ENCODE measurements at places on chromosomes 5 and 9.
A peak's percentile ranks its signal among the peaks of the same experiment; 100 is the strongest.

DNA sequence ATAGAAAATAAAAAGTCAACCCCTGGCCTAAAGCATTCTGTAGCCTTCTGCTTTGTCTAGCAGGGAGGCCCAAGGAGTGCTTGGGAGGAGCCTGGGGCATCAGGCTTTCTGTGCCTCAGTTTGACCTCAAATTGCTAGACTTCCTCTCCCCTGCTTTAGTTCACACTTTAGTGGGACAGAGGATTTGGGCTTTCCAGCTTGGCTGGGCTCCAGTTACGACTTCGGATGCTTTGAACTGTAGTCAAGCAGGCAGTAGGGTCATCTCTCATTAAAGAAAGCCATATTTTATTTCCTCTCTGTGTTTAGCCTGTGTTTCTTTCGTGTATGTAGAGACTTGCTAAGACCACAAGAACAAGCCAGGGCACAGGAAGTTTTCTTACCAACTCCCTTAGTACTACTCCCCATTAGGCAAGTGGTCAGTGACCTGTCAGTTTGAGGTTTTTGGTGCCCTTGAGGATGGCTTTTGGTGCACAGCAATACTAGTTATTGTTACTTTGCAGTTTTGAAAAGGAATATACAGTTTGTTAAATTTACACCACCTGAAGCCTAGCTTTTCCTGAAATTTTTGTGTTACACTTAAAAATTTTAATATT is 334.7 kb downstream of the NDUFS4 start:
- DNase-seq = no peak

GRCh38 chr9:20352591-20352990 is 269.7 kb downstream of the MLLT3 start:
- DNase-seq = no peak

GRCh38 chr9:27227192-27227591 is 69.8 kb downstream of the EQTN start:
- DNase-seq = no peak

DNA sequence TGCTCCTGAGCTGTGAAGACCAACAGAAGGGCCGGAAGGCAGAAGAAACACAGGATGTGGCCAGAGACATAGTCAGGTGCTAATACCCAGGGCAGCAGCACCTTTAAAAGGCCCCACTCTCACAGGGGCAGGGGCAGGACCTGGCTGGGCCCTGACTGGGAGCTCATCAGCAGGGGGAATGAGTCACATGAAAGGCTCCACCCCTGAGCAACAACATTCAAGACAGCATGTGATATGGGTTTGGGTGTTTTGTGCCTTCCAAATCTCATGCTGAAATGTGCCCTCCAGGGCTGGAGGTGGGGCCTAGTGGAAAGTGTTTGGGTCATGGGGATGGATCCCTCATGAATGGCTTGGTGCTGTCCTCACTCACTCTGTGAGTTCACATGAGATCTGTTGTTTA is 181.7 kb downstream of the ERCC6L2 start:
- peak; percentile 41 for DNase-seq

- no peak for DNase-seq
Observed at GRCh38 chr9:96665789-96666188, 10.7 kb upstream of the PRXL2C start.

DNA sequence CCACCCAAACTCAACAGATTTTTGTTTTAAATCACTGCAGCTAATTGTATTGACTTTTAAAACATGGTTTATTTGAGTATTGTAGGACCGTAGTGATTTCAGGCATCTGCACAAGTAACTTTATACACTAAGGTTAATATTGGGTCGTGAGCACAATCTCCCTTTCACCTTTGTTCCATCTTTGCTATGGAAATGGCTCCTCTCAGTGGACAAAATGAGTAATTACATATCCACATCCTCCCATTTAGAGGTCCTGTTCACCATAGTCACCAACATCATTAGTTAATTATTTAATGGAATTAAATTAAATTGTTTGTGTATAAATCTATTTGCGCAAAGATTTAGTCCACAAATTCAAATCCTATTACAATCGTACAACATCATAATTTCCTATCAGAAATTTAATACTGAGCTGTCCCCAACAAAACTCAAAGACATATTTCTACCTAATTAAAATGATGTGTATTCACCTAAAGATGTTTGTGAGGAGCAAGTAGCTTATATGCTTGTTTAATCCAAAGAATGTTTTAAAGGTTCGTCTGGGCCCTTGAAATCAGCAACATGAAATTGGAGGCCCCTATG is 173.0 kb upstream of the DAPK1 start:
- no peak for DNase-seq

DNA sequence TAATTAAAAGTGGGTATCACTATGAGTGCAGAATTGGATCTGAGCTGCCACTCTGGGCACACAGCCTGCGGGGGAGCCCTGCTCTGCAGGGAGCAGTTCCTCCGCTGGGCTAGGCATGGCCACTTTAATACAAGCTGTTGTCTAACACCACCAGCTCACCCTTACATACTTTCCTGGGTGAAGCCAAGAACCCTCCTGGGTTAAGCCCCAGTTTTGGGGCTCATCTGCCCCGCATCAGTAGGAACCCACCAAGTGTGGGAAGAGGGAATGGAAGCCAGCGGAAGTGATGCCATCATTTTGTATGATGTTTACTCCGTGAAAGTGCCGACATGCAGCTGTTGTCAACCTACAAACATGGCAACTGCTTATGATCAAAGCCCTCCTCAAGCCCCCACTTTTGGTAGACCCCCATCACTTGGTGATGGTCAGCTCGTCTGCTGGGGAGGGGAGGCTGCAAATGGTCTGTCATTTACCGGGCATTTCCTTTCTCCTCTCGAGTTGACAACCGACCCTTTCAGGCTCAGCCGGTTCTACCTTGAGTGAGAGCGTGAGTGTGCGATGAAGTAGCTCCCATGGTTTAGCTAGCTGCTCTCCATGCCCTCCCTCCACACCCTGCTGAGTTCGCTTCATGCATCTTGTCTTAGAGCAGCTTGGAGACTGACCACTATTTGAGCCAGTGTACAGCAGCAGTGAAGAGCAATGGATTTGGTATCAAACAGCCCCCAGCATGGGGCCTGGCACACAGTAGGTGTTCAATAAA is 95.3 kb upstream of the IER5L start:
- no peak for DNase-seq

- peak; percentile 48 for DNase-seq
Observed at GRCh38 chr5:126656401-126657007, 55.8 kb downstream of the PHAX start.

GRCh38 chr5:334903-335739 is 13.6 kb downstream of the AHRR start:
- no peak for DNase-seq

Data from activated naive CD4-positive, alpha-beta T cell treated with anti-CD3 and anti-CD28 coated beads for 36 hours (primary cell).